ENCODE measurements at places on chromosomes 1 and 21.

DNA sequence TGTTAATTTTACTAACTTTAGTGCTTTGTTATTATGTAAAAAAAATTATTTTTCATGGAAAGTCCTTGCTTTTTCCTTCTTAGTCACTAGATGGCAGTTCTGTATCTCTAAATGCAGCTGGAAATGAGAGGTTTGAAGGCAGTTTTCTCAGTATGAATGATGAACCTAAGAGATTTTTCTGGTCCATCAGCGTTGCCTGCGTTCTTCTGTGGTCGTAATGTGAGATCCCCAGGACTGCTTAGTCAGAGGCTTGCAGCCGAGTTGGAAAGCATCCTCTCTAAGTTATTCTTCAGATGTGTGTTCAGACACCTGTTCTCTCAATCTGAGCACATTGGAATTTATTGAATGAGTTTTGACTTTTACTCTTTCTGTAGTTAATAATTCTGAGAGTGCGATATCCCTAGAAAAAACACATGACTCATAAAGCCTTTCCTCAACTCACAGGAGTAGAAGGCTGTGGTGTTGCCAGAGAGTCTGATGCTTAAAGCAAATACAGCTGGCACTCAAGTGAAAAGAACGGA, 99.3 kb downstream of the FMN2 start:
- no peak for DNase-seq

DNA sequence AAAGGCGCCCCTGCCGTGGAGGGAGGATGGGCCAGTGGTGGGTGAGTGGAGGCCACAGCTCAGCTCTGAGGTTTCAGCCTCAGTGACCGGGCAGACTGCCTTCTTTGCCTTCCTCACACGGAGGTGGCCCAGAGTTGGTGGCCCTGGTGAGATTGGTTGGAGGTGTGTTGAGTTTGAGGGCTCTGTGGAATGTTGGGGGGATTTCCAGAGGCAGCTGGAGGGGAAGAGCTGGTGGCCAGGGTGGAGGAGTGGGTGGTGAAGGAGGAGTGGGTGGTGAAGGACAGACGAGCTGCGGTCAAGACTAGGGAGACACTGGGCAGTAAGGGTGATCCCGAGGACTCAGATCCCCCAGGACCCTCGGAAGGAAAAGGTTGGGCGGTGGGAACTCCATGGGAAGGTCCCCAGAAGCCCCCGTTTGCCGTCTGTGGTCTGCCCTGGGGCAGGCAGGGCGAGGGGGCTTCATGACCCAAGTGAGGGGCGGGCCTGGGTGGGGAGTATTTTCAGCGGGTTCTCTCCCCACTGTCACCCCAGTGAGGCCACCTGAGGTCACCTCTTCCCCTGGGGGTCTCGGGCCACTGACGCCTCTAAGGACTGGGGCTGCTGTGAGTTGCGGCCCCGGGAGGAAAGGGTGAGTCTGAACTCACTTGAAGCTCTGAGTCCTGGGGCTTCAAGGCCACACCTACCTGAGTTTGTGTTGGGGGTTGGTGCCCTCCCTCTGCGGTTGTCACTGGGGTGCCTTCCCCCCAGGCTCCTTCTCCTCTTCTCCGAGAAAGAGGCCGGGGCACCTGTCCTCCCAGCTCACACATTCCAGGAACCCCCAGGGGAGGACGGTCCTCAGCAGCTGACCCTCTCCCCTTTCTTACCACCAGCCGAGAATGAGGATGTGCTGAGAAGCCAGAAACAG, 22.7 kb upstream of the PIK3CD start:
- peak; percentile 57 for DNase-seq

GRCh38 chr1:205505076-205505729, 734 bp downstream of the CDK18 start:
- no peak for DNase-seq

- DNase-seq: no peak
These were observed 19.9 kb upstream of the NMNAT2 start for GRCh38 chr1:183438060-183438459.

- no peak for DNase-seq
These were observed 940 bp downstream of the SRRM1 start for GRCh38 chr1:24644100-24644384.

- DNase-seq: no peak
These were observed 162.7 kb downstream of the IER5 start for GRCh38 chr1:181251001-181251712.

- no peak for DNase-seq
These were observed 74.1 kb upstream of the JUN start for GRCh38 chr1:58857680-58858673.

- no peak for DNase-seq
These were observed 129.7 kb downstream of the DUSP10 start for GRCh38 chr1:221612047-221612777.

DNA sequence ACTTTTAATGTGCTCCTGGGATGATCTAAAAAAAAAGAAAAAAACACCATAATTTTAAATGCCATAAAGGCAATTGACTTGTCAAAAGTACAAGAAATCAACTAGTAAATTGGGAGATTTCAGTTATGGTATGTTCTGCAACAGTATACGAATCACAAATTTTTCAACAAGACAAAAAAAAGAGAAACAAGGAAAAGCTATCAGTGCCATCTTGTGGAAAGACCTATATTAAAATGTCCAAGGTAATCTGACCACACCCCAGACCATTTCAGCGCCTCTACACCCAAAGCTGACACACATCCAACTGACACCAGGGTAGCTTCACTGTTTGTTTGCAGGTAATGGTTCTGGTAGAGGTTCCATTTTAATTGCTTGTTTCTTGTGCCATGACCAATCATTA, 5.0 kb upstream of the DUSP23 start:
- DNase-seq: no peak

- DNase-seq: no peak
These were observed 1.5 kb downstream of the S100PBP start for GRCh38 chr1:32818804-32819541.

- no peak for DNase-seq
These were observed 2.9 kb downstream of the PROK1 start for GRCh38 chr1:110453829-110454228.

- peak; percentile 40 for DNase-seq
These were observed 6.3 kb upstream of the INAVA start for GRCh38 chr1:200888349-200888838.

DNA sequence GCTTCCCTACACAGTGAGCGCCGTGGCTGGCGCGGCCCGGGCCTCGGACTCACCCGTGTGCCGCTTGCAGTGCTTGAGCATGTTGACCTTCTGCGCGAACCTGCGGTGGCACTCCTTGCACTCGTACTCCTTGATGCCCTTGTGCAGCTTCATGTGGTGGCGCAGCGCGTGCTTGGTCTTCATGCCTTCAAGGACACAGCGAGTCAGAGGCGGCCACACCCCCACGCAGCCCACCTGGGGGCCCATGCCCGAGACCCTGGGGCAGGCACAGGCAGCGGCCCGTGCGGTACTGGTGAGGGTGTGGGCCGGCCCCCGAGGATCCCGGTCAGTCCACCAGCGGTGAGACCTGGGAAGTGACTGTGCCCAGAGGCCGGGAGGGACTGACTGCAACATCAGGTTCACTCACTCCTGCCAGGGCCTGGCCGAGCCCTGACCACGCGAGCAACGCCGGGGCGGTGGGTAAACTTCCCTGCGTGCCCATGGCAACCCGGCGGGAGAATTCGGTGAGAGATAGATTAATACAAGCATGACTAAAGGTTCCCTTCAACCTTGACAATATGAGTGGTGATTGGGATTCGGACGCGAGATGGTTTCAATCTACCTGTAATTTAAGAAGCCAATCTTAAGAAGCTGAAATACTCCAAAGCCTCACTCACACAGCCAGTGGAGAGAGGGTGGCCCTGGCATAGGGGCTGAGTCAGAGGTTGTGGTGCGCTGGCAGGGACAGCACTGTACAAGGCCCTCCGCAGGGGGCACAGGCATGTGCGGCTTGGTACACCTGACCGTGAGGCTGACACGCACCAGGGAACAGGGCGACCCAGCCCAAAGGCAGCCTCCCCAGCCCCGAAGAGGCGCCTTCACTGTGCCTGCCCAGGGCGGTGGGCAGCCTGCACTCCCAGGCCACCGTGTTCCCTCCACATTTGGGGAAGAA, 49.1 kb upstream of the RIPK4 start:
- no peak for DNase-seq

- DNase-seq: no peak
These were observed 3.7 kb downstream of the RORC start for GRCh38 chr1:151827853-151828252.

- DNase-seq: no peak
These were observed at the start of gene MTMR11 for GRCh38 chr1:149936170-149936991. Gene MTMR11 (minus strand): TSS chr1:149936879. CDS start chr1:149936647, 232 bp downstream.

DNA sequence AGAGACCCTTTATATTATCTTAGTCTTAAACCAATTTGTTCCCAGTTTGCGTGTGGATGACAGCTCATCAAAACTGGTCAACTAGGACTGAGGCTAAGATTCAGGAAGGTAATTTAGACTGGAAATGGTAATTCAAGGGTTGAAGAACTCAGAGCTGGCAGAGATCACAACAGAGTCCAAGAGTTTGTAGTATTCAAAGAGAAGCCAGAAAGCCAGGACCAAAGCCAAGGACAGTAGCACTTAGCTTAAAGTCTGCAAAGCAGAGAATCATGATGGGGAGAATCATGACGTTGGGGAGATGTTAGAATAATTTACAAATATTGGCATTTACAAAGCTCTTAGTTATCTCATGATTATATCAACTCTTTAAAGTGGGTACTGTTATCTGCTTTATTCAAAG, 32.6 kb downstream of the RNF11 start:
- no peak for DNase-seq

DNA sequence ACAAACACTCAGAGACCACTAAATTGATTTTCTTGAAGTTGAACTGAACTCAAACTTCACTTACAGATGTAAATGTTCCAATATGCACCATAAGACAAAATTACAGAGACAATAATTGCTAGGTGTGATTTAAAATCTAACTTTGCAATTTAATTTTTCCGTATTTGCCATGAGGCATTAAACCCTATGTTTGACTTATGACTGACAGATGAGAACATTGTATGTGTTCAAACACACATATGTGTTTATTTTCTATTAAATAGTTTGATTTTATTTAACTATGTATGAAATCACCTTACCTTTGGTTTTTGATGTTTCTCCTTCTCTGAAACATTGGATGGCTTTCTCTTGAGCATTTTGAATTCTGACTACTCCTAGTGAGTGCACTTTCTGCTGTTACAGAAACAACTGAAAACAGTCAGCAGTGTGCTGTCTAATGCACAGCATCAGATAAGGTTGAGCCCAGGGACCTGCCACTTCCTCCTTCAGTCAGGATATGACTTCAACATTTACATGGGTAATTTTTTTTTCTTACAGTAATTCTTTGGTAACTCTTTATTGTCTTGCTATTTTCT, at the start of gene SAMSN1:
Gene SAMSN1, minus strand, starts transcription at position 410 of the 575 bp plus-strand sequence. Its CDS starts 54 bp downstream, at position 356.
- peak; percentile 46 for DNase-seq

- DNase-seq: peak; percentile 69
These were observed at the start of gene KCNA3 for GRCh38 chr1:110674337-110675059. Gene KCNA3 (minus strand): TSS chr1:110674940. CDS start chr1:110674809, 131 bp downstream.

DNA sequence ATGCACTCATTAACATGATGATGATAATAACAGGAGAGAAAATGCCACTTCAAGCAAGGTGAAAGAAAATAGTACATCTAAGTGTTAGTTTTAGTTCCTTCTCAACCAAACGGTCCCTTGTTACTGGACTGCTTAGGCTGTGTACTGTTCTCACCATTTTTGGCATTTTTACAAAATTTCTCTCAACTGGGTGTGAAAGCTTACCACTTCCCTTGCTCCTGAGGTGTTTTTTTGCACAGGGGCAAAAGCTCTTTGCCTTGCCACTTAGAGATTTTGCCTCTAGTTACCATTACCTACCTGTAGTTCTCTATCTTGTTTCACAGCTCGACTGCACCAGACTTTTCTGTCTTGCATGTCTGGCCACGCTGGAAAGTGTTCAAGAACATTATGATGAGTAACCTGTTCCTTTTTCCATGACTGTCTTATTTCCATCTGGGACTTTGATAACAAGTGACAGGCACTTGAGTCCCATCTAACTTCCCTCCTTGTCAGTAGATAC, 10.7 kb downstream of the NEK7 start:
- no peak for DNase-seq

GRCh38 chr1:201205036-201205435, 14.4 kb downstream of the IGFN1 start:
- DNase-seq: no peak

DNA sequence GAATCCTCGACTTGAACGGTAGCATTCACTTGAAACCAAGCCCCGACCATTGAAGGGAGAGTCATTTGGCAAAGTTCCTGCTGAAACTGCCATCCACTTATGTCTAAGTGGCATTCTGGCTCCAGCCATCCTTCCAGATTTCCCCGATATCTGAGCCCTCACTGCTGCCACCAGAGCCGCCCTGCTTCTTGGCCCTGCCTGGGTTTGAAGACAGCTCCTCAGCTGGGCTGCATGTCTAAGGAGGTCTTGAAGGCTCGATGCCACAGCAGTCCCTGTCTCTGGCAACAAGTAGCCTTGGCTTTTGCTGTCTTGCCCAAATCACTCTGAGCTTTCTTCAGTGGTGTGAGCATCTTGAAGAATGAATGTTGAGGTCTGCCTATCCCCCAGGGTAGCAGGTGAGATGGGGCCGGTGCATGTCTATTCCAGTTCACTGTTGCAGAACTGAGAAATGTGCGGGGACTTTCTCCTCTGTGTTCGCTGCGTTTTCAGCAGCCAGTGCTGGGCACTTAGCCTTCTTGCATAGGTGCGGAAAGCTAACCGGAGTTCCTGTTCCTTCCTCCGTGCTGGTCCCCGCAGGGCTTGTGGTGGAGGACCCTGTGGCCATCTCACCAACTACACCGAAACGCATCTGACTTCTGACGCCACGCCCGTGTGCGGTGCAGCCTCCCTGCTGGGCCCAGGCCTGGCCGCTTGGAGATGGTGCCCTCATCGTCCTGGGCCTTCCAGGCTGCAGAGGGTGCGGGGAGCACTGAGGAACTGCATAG, 29.2 kb downstream of the MAN1C1 start:
- DNase-seq: no peak

- DNase-seq: no peak
These were observed 26.9 kb downstream of the EDARADD start for GRCh38 chr1:236421022-236421421.

- no peak for DNase-seq
These were observed 4.2 kb downstream of the CELA2A start for GRCh38 chr1:15460708-15461095.

DNA sequence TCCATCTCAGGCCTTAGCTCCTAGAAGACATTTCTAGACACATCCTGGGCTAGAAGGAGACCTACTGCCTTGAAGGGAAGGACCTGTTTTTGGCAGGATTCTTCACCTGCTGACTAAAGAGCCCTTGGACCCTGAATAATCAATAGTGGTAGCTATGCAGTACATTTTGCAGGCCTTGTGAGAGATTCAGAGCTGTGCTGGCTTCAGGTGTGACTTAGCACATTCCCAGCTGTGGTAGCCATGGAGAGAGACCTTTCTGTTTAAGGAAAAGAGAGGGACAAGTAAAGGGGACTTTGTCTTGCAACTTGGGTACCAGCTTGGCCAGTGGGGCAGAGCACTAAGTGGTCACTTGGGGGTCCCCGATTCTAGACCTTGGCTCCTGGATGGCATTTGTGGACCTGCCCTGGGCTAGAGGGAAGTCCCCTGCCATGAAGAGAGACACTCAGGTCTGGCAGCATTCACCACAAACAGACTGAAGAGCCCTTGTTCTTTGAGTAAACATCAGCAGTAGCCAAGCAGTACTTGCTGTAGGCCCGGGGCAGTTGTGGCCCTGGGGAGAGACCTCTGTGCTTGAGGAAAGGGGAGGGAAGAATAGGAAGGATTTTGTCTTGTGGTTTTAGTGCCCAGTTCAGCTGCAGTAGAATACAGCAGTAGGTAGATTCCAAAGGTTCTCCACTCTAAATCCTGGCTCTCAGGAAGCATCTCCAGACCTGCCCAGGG, 26.2 kb upstream of the CD1A start:
- DNase-seq: no peak

GRCh38 chr21:16047904-16048303, 318.1 kb downstream of the USP25 start:
- DNase-seq: no peak

GRCh38 chr21:42835211-42835610, 44.1 kb downstream of the WDR4 start:
- DNase-seq: no peak
